ENCODE measurements at places on chromosomes 13 and 19.

DNA sequence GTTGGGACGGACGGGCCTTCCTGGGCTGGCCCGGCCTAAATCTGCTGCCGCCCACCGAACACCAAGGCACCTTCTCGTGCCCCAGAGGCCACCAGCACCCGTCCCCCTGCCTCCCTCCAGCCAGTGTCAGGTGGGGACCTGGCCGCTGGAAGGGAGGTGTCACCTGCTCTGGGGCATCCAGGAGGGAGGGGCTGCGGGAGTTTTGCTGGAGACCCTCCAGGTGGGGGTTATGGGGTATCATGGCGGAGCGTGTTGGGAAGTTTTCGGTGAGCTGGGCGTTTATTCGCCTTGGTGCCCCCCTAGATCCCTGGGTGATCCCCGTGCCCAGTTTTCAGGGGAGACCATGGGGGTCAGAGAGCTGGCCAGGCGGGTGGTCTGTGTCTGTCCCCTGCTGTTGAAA lies 9.7 kb downstream of the CSNK1G2 start:
- H3K27ac ChIP-seq, result no peak overlapping the region
- H3K27me3 ChIP-seq, result no peaks in the 10 kb centered on the region
- peaks cover 10% of the 10 kb centered on the region for H3K36me3 ChIP-seq
- no peaks in the 10 kb centered on the region for H3K4me1 ChIP-seq
- H3K4me3 ChIP-seq, result no peak overlapping the region

DNA sequence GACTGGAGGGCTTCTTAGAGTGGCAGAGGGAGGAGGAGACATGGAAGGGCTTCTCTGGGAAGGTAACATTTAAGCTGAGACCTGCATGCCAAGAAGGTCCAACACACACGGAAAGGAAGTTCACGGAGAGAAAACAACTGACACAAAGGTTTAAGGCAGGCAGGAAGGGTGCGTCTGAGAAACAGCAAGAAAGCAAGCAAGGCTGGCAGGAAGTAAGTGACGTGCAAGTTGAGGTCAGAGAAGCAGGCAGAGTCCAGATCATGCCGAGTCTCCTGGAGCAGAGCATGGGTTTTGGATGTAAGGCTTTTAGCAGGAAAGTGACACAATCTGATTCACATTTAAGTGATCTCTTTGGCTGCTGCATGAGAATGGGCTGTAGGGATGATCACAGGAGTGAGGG lies 60.5 kb downstream of the ATP7B start:
- no peak overlapping the region for H3K4me3 ChIP-seq
- H3K27me3 ChIP-seq, result no peaks in the 10 kb centered on the region
- no peaks in the 10 kb centered on the region for H3K4me1 ChIP-seq
- no peak for DNase-seq

GRCh38 chr13:27638521-27638920 lies 16.8 kb downstream of the POLR1D start:
- H3K4me1 ChIP-seq, result peaks cover 1% of the 10 kb centered on the region
- no peak overlapping the region for H3K4me3 ChIP-seq
- no peaks in the 10 kb centered on the region for H3K36me3 ChIP-seq
- no peak overlapping the region for H3K27ac ChIP-seq

- no peaks in the 10 kb centered on the region for H3K27me3 ChIP-seq
- H3K4me3 ChIP-seq, result no peak overlapping the region
- H3K36me3 ChIP-seq, result no peaks in the 10 kb centered on the region
- H3K27ac ChIP-seq, result no peak overlapping the region
Measured at GRCh38 chr19:3304871-3305423, 61.4 kb upstream of the NFIC start.

DNA sequence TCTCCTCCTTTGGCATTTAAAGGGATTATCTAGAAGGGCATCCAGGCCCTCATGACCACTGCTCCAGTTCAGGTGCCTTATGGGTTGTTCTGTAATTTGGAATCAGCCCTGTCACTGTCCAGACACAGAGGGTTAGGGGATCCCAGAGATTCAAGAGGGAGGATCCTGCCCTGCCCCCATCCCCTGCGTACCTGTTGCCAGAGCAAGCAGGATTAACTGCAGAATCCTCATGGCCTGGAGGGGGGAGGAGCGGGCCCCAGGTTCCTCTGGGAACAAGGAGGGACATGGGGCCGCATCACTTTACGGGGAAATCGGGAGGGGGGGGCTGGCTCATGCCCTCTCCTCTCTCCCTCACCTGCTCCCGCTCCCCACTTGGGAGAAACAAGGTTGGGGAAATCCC lies 1.0 kb downstream of the KLK11 start:
- no peaks in the 10 kb centered on the region for H3K27me3 ChIP-seq
- H3K36me3 ChIP-seq, result no peaks in the 10 kb centered on the region
- H3K4me1 ChIP-seq, result no peaks in the 10 kb centered on the region
- no peak for DNase-seq
- no peak overlapping the region for H3K27ac ChIP-seq
